ENCODE measurements at places on chromosomes 2 and 18. TPM values are rescaled to one million over a fixed set of nuclear protein-coding genes. Genes with fewer than 3 reads are reported as not detected.

GRCh38 chr2:236338495-236339184, 74.4 kb upstream of the ASB18 start:
- DNase-seq = no peak

The IL36A gene
- total RNA-seq = not detected

The CENPO gene
- 30.8 TPM for total RNA-seq

DNA sequence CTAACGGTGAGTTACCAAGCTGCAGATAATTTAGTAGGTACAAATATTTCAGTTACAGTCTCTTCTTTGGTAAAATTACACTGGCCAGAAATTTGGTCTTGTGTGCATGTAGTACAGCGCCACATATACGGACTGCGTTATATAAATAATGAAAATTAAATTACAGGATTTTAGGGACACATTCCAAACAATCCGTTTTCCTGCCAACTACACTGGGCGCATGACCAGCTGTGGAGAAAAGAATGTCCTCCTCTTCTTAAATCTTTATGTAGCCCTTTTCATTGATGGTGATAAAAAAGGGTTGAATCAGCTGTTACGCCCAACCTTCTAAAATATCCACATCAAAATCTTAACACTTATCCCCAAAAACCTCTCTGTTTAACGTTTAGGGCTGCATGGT, 37.5 kb downstream of the TCF4 start:
- no peak for DNase-seq

The EEF1B2 gene
- total RNA-seq = 567 TPM

DNA sequence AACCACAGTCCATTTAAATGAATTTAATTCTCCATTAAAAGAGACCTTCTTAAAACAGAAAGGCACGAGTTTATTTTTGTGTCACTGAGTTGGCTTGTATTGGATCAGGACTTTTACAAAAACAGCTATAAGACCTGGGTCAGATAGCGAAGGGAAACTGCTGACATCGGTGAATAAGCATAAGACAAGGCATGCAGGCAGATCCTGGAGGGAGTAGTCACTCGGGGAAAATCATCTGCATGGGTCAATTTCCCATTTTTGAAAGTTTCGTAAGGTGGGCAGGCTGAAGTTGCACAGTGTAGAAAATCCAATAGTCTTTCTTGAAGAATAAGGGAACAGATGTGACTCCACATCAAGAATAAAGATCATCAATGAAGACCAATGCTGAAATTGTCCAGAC, 12.9 kb downstream of the IL36B start:
- DNase-seq = no peak

GRCh38 chr2:3041246-3041645, 336.4 kb downstream of the EIPR1 start:
- DNase-seq = no peak

DNA sequence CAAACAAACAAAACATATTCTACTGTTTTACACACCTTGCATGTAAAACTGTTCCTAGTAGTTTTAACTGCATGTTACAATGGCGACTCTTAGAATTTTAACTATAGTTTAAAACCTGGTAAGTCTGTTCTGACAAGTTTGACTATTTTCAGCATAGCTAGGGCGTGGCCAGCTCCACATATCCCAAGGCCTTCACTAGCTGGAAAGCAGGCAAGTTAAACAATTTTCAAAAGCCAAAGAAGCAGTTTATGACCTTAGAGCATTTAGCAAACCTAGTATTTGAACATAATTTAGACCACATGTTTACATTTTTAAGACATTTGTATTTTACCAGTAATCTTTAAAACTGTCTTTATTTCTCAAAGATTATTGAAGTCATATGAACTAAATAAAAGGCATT, 402.8 kb upstream of the SYT4 start:
- DNase-seq = no peak

The LRATD1 gene
- total RNA-seq = 0.69 TPM

- no peak for DNase-seq
Observed at GRCh38 chr2:70043252-70043875, 43.9 kb upstream of the PCBP1 start.

GRCh38 chr2:25368660-25369059, 26.9 kb upstream of the DNMT3A start:
- no peak for DNase-seq

- no peak for DNase-seq
Observed at GRCh38 chr2:28620801-28621171, 124.9 kb downstream of the PLB1 start.

- no peak for DNase-seq
Observed at GRCh38 chr2:230614040-230614439, 98.6 kb upstream of the CAB39 start.

DNA sequence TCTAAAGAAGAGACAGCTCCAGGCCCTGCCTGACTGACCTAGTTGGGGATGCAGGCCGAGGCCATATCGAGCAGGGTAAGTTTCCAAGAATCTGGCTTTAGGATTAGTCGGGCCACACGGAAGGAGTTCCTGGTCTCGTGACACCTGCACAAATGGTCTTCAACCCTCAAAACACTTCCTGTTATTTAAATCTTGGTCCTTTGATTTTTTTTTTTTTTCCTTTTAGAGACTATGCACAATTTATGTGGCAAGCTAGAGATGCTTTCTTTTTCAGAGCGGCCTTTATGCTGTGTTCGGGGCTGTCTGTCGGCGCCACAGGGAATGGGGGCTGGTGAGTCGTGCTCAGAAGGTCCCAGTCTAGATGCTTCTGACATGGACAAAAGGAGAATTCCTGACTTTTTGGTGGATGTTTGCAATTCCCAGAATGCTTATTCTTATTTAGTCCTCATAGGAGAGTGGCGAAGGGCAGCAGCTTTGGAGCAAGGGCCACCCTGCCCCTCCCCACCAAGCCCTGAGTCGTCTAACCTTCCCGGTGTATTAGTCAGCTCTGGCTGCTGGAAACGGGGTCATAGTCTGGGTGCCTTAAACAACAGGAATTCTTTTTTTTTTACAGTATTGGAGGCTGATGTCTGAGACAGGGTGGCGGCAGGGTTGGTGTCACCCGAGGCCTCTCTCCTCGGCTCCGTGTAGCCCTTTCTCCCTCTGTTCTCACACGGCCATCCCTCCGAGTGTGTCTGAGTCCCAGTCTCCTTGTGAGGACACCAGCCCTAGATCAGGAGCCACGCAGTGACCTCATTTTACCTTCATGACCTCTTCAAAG, 27.4 kb downstream of the HPCAL1 start:
- DNase-seq = peak; percentile 26

GRCh38 chr18:29912351-29912750, 1130.2 kb downstream of the DSC3 start:
- no peak for DNase-seq

The POMC gene
- not detected for total RNA-seq

DNA sequence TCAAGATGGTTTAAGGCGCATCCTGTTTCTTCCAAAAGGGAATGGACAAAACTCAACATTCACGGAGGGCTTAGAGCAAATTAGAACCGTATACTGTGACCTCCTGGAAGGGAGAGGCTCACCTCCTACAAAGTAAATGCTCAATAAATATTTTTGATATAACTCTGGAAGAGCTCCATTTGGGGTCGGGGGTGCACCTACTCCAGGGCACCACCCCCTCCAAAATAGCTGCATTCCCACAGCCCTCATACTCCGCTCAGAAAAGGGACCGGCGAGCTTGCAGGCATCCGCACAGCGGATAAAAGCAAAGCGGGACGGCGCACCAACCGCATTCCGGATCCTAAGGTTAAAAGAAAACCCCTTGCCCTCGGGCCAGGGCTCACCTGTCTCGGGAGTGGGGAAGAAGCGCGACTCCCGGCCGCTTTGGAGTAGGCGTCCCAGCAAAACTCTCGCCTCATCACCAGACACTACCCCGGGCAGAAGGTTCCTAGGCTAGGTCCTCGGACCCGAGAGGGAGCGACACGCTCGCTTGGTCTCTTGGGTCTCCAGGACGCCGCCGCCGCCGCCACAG, 378 bp downstream of the WDPCP start:
- no peak for DNase-seq

Measured in HT-29 (cell line).